ENCODE measurements at places on chromosomes 1 and 21. TPM values are rescaled to one million over a fixed set of nuclear protein-coding genes. Genes with fewer than 3 reads are reported as not detected.

DNA sequence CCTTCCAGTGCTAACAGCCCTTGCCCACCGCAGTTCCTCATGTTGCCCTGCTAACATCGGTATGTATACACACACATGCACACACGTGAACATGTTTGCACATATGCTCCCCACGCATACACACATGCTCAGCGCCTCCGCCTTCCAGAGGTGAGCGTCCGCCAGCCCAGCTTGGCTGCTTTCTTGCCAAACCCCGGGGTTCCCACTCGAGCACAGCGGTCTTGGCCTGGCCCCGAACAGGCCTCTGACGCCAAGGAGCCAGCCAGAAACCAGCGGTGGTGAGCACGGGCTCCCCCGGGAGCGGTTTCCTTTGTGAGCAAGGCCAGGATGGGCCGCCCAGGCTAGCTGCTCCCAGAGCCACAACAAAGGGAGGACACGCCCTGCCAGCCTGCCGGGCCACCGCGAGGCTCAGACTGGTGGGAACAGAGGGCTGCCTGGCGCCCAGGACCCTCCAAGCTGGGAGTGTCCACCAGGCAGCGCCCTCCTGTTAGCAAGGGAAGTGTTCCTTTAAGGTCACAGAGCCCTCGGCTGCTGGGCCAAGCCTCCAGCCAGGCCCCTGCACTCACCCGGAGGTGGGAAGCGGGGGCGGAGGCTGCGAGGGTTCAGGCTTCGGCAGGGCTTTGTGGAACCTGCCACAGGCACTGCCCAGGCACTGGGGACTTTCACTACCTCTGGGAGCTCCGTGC lies 65.4 kb downstream of the ALPL start:
- peak; percentile 64 for DNase-seq

- DNase-seq: no peak
These were observed 948 bp upstream of the COP1 start for GRCh38 chr1:176208034-176208433.

DNA sequence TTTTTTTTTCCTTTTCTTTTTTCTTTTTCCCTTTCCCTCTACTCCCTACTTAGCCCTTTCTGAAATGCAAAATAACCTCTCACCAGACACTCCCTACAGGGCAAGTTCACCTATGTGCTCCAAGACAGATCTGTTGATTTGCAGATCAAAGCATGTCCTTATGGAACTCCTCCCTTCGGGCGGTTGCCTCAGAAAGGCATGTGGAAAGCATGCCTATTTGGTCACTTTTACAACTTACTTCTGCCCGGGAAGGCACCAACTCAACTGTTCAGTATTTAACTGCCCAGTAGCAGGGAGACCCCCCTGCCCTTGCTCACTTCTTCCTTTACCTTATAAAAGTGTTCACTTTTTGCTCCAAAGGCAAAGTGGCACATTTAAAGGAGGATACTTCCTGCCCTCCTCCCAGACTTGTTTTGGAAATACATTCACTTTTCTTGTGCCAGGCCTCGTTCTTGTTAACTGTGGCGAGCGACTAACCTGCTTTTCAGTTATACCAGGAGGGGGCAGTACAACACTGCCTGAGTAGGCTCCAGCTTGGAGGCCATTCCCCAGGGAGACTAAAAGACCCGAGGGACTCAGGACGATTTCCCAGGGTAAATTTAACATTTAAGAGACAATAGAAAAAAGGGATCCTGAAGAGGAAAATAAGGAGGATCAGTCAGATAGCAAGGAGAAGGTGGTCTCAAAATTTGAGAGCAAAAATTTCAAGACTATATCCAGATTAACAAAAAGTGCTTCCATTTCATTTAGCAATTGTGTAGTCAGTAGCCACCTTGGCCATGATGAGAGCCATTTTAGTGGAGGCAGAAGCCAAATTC lies 12.3 kb upstream of the SLAMF7 start:
- DNase-seq: peak; percentile 49

- DNase-seq: no peak
These were observed 25.4 kb downstream of the GADD45A start for GRCh38 chr1:67710417-67710816.

Gene NUF2
- 0.92 TPM for total RNA-seq

Gene CADM3
- total RNA-seq: 8.8 TPM

Gene XCL2
- 2.0 TPM for total RNA-seq

Gene WDR64
- not detected for total RNA-seq

Gene HCRTR1
- not detected for total RNA-seq

Gene SLC35E2B
- total RNA-seq: 52.7 TPM

All from lower lobe of right lung (tissue), 2 donors.